CD4-positive, alpha-beta memory T cell (primary cell): ENCODE measurements at places on chromosomes 5 and 9. TPM values are rescaled to one million over a fixed set of nuclear protein-coding genes. Genes with fewer than 3 reads are reported as not detected.

Gene FLT4
- polyA plus RNA-seq = 1.2 TPM

Gene CDO1
- not detected for polyA plus RNA-seq

Gene SLC45A2
- polyA plus RNA-seq = not detected

Gene CAMK4
- 84.3 TPM for polyA plus RNA-seq

Gene SHISAL2B
- not detected for polyA plus RNA-seq

Gene SLC23A1
- polyA plus RNA-seq = not detected

Gene OR1L4
- not detected for polyA plus RNA-seq

Gene POU5F2
- 0.08 TPM for polyA plus RNA-seq

Gene EPB41L4B
- not detected for polyA plus RNA-seq

Gene FRMD3
- polyA plus RNA-seq = not detected

Gene DAB2
- not detected for polyA plus RNA-seq

Gene SV2C
- polyA plus RNA-seq = 0.02 TPM

Gene PDE6A
- polyA plus RNA-seq = not detected

Gene PCAT7
- polyA plus RNA-seq = not detected

Gene ANXA6
- polyA plus RNA-seq = 330 TPM

Gene CSF2
- polyA plus RNA-seq = 0.77 TPM

Gene BOD1
- polyA plus RNA-seq = 11.8 TPM

Gene DOCK2
- 45.8 TPM for polyA plus RNA-seq

Gene TAL2
- not detected for polyA plus RNA-seq

Gene PCDHB5
- not detected for polyA plus RNA-seq

Gene PCDHGA11
- polyA plus RNA-seq = not detected

Gene SLC28A3
- not detected for polyA plus RNA-seq

Gene NUTM2F
- not detected for polyA plus RNA-seq

Gene GPR150
- 3.1 TPM for polyA plus RNA-seq

Gene PTCD2
- 4.1 TPM for polyA plus RNA-seq

Gene MOCS2
- 49.4 TPM for polyA plus RNA-seq

Gene NRG2
- 0.15 TPM for polyA plus RNA-seq

Gene TTC39B
- polyA plus RNA-seq = 10.5 TPM

Gene PLAC8L1
- polyA plus RNA-seq = not detected

Gene PGGT1B
- polyA plus RNA-seq = 16.8 TPM

Gene ALDH1A1
- polyA plus RNA-seq = not detected

Gene GFPT2
- not detected for polyA plus RNA-seq

Gene ORM2
- not detected for polyA plus RNA-seq

Gene EIF4E1B
- polyA plus RNA-seq = not detected

Gene GLRA1
- not detected for polyA plus RNA-seq

Gene ELOVL7
- polyA plus RNA-seq = not detected

Gene DAP
- polyA plus RNA-seq = 39.4 TPM

Gene SAPCD2
- polyA plus RNA-seq = 0.10 TPM

Gene ASTN2
- polyA plus RNA-seq = 3.9 TPM
